Left renal cortex interstitium (tissue), 4 donors: ENCODE measurements at places on chromosomes 5 and 9. TPM values are rescaled to one million over a fixed set of nuclear protein-coding genes. Genes with fewer than 3 reads are reported as not detected.

DNA sequence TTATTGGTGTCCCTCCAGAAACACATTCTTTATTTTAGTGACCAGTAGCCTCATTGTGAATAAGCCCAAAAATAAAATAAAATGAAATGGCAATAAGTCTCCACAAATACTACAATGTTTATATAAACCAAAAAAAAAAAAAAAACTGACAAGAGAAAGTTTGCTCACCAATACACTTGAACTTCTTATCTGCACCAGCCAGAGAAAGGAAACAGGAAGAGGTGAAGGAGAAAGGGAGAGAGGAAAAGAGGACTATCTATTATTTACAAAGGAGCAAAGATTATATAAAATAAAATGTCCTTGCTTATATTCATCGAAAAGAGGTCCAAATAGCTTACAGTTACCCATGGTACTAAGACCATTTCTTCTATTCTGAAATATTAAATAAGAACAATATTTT lies 176.4 kb upstream of the CCNG1 start:
- no peak for DNase-seq

DNA sequence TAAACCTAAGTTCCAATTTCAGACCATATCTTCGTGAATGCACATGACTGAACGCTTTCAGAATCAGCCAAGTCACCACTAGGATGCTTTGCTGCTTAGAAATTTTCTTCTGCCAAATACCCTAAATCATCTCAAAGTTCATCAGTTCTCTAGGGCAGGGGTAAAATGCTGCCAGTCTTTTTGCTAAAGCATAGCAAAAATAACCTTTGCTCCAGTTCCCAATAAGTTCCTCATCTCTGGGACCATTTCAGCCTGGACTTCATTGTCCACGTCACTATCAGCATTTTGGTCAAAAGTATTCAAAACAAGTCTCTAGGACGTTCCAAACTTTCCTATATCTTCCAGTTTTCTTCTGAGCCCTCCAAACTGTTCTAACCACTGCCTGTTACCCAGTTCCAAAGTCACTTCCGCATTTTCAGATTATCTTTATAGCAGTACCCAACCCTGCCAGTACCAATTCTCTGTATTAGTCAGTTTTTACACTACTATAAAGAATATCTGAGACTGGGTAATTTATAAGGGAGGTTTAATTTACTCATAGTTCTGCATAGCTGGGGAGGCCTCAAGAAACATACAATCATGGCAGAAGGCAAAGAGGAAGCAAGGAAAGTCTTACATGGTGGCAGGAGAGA lies 74.8 kb downstream of the NR3C1 start:
- DNase-seq, result no peak

GRCh38 chr9:4935001-4935672 lies 49.9 kb upstream of the JAK2 start:
- no peak for DNase-seq

DNA sequence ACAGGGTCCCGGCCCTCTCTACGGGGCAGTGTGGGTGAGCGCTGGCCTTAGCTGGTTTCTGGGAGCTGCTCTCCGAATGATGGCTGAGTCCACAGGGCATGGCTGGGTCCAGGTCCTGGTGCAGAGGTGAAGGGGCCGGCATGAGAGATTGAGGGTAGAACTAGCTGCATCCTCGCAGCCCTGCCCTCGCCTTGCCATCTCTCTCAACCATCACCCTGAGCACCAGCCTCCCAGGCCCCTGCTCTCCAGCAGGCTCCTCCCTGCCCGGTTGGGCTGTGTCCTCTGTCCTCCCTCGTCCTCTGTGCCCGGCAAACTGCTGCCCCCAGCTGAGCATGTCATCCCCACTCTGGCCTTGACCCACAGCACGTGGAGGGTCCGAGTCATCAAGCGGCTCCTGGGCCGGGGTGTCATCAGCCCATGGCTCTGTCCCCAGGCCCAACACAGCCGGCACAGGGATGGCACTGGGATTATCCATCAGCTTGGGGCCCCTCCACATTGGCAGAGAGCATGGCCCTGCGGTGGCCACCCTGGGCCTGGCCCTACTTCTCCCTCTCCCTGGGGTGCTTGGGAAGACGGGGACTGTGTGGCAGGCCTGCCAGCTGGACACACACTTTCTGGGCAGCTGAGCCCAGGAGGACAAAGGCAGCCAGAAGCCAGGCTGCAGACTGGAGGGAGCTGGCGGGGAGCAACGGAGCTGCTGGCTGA lies 8.4 kb downstream of the FLT4 start:
- DNase-seq, result no peak

DNA sequence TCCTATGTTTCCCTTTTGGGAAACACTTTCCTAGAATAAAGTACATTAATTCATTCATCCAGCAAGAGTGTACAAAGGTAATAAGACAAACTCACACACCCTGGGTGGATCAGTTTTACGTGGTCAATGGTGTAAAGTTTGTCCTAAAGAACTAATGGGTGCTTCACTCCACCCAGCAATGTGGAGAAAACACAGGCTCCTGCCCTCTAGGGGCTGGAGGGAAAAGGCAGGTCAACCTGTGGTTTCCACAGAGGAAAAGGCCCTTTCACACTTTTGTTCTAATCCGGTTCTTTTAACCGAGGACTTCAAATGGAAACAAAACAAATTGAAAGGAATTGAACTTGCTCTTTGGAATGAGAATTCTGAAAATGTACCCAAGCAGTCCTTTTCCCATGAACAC lies 80.9 kb upstream of the SPOCK1 start:
- DNase-seq, result no peak

- DNase-seq, result no peak
Observed at GRCh38 chr9:35661756-35662350, 3.1 kb downstream of the ARHGEF39 start.

GRCh38 chr9:69179037-69179436 lies 5.0 kb downstream of the TJP2 start:
- no peak for DNase-seq

DNA sequence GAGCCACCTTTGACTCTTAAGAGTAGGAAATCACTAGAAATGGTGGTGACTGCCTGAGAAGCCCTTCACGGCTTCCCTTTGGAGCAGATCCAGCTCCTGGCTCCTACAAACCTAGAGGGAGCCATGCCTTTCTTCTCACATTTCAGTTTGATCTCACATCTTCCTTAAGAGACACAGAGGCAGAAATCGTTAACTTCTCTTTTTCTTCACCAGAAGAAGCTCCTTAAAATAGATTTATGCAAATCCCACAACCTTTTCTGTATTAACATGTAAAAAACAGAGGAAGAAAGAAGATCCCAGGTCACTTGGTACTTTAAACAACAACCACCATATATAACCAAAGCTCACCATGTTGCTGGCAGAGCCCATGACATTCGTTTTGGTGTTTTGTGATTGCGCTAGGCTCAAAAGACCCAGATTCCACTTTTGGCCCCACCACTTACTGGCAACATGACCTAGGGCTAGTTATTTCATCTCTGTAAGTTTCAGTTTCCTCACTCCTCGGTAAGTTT lies 29.6 kb downstream of the PAX5 start:
- DNase-seq, result no peak

- no peak for DNase-seq
Observed at GRCh38 chr5:143174714-143175398, 228.6 kb downstream of the NR3C1 start.

DNA sequence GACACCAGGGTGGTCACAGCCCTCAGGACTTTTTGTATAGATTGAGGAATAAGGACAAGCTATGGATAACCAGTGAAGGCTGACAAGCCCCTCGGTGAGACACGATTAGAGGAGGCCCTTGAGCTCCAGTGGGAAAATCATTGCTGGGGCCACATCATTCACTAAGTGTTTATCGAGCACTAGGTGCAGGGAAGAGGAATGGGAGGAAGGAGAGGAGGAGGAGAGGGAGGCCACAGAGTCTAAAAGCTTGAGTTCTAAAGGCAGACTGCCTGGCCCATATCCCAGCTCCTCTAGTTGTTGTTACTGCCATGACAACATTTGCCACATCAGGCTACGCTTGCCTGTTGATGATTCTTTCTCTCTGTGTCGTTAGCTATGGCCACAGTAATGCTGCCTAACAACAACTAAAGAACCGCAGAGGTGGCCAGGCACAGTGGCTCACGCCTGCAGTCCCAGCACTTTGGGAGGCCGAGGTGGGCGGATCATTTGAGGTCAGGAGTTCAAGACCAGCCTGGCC lies 37.6 kb downstream of the NKX2-5 start:
- DNase-seq, result no peak

- no peak for DNase-seq
Observed at GRCh38 chr5:117357886-117358285, 783.3 kb upstream of the SEMA6A start.

- DNase-seq, result no peak
Observed at GRCh38 chr9:96320749-96321280, 18.8 kb upstream of the HSD17B3 start.

DNA sequence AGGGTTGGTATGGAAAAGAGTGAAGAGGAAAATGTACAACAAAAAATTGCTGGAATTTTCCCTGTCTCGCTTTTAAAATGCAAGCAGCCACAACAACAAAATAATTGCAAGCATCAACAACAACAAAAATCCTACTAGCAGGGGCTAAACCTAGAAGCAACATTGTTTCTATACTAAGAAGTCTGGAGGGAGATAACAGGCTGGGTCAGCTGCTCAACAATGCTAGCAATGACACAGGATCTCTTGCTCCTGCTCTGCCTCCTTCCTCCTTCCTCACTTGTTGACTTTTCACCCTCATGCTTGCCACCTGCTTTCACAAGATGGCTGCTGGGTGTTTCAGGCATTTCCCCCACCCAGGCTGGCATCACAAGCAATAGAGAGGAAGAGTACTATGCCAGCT lies 7.6 kb upstream of the AOPEP start:
- no peak for DNase-seq

GRCh38 chr5:92070786-92071185 lies 687.7 kb upstream of the ARRDC3 start:
- no peak for DNase-seq

DNA sequence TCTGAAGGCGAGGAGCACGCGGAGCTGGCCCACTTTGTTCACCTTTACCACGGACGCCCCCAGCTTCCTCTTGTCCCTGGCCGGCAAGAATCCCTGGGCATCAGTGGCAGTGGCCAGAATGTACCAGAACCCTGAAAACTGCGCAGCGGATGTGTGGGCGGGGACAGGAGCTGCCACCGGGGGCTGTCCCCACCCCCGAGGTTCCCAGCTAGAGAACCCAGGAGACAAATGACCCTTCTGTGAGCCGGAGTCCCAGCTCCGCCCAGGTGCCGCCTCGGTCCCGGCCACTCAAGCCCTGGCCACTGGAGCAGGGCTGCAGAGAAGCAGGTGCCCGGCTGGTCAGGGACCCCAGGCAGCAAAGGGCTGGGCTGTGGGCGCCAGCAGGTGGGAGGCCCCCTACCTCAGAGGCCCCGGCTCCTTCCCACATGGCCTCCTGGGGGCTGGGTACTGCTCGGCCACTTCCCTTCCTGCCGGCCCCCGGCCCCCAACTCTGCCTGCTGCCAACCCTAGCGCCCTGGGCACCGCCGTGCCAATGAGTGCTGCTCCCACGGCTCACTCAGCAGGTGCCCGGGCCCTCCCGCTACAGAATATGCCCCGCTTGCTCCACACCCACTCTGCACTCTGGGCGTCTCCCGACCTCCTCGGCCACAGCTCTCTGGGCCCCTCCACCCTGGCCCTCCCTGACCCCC lies 713 bp downstream of the LCN10 start:
- DNase-seq, result no peak

DNA sequence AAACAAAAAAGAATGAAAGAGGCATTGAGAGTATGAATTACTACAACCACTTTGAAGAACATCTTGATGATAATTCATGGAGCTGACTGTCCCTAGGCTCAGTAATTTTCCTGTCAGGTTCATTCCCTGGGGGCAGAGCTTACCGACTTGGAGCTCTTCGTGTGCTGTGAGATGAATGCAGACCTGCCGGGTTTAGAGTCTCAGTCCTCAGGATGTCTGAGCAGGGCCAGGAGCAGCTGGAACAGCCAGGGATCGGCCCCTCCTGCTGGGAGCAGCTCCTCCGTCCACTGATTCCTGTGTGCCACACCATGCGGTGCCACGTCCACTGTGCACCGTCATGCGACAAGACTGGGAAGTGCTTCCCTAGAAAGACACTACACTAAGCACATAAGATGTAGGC lies 62.2 kb upstream of the SPIN1 start:
- no peak for DNase-seq

The PCDH1 gene
- polyA plus RNA-seq, result 29.1 TPM

The SOX30 gene
- polyA plus RNA-seq, result 0.39 TPM

The AJM1 gene
- 0.68 TPM for polyA plus RNA-seq

The TPPP gene
- 4.1 TPM for polyA plus RNA-seq

The DELE1 gene
- 108 TPM for polyA plus RNA-seq

The RNF180 gene
- 9.7 TPM for polyA plus RNA-seq

The MARVELD2 gene
- polyA plus RNA-seq, result 29.0 TPM

The ST6GALNAC6 gene
- 53.1 TPM for polyA plus RNA-seq
